ENCODE measurements at places on chromosomes 6 and 20.

- ATAC-seq = peak; percentile 98
Measured at GRCh38 chr6:41705996-41706835, 29.2 kb downstream of the TFEB start.

DNA sequence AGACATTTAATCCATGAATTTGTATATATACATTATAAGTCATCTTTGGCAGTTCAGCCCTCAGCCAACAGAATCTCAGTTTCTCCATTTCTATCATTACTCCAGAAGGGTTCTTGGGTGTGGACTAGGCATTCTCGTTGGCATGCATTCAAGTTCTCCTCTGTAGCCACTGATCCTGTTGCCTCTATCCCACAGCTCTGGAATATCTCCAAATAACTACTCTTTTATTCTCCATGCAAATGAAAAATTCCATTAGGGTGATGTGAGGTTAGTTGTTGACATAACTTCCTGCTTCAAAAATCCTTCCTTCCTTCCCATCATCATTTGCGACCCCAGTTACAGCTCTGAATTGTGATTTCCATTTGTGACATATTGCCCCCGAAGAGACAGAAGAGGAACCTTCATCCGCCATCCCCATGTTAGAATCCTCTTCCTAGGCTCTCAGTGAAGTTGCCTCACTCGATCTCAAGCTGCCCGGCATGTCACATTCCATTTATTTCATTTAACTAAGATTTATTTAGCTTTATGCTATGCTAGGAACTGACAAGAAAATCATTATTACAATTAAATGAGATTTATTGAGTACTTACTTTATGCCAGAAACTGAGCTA is 93.7 kb upstream of the EDN1 start:
- ATAC-seq = no peak

- no peak for ATAC-seq
Measured at GRCh38 chr6:105485456-105485855, 82.6 kb upstream of the PREP start.

GRCh38 chr6:163420289-163420614 is 5.7 kb downstream of the QKI start:
- no peak for ATAC-seq

GRCh38 chr20:64116541-64117431 is 9.4 kb upstream of the NPBWR2 start:
- ATAC-seq = no peak

- ATAC-seq = no peak
Measured at GRCh38 chr6:133242637-133243585, 1.8 kb downstream of the EYA4 start.

DNA sequence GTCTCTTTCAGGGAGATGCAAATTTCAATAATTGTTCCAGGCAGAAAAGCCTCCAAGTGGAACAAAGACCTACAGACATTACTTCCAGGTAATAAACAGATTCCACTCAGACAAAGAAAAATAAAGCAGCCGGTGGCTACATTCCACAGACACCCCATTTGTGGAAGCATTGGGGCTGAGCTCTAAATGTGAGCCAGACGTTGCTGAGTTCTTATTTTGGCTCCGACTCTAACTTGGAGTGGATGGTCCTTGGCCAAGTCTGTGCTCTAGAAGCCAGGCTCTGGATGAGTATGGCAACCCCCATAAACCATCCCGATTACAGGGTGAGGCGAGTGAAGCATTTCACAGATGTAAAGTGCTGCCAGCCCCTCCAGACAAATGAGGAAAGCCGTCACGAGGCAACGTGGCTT is 6.6 kb downstream of the TRAM2 start:
- ATAC-seq = no peak

DNA sequence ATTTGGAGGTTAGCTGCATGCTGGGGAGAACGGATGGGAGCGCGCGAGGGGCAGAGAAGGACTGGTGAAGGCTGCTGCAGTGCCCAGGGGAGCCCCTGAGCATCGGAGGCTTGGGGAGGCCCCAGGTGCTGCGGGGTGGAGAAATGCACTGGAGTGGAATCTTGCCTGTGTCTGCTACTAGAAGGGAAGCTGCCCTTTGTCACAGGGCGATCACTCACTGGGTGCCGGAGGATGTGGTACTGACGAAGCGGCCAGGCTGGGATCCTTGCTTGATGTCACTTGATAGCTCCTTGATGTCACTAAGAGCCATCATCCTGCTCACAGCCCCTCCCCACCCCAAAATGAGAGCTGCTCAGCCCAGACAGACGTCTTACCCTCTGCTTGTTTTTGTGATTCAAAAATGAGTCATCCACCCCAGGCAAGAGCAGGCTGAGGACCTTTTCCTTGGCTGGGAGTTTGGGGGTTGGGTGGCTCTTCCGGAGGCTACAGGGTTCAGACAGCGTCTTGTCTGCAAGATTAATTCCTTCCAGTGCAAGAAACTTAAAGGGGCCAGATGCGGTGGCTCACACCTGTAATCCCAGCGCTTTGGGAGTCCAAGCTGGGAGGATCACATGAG is 62.6 kb upstream of the PMEPA1 start:
- ATAC-seq = peak; percentile 91

DNA sequence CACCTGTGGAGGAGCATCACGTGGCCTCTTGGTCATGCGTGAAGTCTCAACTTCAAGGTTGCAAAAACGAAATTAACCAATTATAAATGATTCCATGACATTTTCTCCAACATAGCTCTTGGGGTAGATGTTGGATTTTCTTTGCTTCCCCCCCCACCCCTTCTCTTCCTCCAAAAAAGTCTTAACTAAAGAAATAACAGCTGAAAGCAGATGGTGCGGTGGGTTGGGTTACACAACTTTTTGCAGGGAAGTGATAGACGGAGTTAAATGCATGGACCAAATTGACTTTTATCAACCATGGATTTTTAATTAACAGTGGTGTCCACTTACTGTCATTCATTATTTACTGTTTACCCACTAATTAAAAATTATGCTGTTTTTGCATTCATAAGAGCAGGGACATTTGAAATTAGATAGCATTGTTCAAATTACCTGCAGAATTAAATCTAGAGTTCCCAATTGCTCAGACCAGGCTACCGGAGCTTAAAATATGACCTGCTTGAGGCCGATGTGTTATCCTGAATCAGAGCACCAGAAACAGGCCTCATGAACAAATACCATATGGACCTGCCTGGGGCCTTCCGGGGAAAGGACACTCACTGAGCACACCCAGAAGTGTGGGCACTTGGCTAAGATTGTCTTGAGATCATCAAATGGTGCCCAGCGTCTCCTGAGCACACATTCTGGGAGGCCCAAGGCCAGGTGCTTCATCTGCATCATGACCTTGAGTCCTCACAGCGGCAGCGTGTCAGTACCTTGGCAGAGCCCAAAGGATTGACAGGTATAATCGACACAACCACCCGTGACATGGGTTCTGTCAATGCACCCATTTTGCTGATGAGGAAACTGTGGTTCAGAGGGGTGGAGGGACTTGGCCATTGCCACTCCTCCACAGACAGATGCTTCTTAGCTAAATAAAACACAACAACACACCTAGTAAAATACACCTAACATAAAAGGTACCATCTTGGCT is 41.5 kb downstream of the APCDD1L start:
- ATAC-seq = no peak

GRCh38 chr6:159969921-159970320 is 1.0 kb downstream of the IGF2R start:
- ATAC-seq = no peak

GRCh38 chr6:158626360-158627167 is 18.0 kb downstream of the DYNLT1 start:
- ATAC-seq = no peak

DNA sequence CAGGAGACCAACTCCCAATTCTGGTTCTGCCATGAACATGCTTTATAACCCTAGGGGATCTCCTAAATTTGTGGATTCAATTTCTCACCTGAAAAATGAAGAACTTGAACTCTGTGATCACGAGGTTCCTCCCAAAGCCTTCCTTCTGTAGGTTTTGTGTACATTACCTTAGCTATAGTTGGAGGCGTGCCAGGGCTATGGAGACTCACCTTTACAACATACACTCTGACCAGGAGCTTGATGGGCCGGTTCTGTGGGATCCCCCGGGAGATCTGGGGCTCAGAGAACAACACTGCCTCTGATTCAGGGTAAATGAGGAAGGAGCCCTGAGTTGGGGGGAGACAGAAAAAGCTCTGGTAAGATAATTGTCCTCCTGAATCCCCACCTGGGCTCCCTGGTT is 34.1 kb downstream of the ERGIC3 start:
- ATAC-seq = no peak

DNA sequence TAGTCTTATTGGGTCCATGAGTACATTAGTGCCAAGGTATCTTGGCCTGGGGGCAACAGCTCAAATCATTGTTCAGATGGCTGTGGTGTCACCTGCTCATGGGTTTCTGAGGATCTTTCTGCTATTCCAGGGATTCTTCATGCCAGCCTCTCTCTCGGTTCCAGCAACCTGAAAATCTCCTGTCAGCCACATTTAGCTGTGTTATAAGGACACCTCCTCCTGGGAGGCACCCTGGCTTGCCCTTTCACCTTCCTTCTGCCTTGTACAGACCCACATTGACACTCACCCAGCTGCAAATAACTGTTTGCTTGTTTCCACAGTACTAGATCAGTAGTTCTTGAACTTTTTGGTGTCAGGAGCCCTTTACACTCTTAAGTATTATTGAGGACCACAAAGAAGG is 159.9 kb downstream of the GRM4 start:
- ATAC-seq = no peak

DNA sequence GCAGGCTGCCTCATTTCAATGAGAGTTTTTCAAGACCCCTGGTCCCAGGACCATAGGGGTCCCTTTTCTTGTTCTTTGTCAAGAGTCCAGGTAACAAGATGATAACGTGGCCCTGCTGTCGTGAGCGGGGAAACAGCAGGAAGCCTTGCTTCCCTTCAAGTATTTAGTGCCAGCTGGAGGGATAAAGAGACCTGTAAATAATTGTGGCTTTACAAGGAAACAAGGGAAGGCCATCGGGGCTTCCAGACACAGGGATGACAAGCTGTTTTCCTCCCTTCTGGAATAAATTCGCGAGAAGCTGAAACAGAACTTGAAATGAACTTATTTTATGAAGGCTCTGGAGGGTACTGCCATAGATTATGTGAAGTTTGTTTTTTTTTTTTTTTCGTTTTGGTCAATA is 163.2 kb downstream of the SYNDIG1 start:
- no peak for ATAC-seq

- ATAC-seq = no peak
Measured at GRCh38 chr6:167968091-167968490, 29.4 kb upstream of the KIF25 start.

- ATAC-seq = no peak
Measured at GRCh38 chr6:132511831-132512220, 1.1 kb downstream of the STX7 start.

DNA sequence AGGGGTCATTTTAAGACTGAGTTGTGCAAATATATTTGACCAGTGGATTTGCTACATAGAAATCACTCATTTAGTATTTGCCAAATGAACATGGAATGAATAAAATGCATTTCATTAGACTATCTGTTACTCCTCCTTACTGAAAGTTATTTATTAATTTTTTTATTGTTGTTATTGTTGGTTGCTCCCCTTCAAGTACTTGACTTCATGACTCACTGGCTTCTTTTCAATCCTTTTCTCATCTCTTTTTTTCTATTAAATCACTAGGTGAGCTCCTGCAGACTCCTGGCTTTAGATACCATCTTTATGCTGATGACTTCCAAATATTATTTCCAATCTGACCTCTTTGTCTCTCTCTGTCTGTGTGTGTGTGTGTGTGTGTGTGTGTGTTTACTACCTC is 192.2 kb upstream of the FAM83B start:
- no peak for ATAC-seq

DNA sequence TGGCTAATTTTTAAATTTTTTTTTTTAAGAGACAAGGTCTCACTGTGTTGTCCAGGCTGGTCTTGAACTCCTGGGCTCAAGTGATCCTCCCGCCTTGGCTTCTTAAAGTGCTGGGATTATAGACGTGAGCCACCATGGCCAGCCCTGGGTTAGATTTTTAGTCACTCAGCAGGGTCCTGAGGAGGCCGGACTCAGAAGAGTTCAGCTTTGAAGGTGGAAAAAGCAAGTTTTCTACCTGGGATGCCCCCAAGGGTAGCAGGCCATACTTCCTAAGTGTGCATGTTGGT is 44.2 kb downstream of the FGD2 start:
- no peak for ATAC-seq

DNA sequence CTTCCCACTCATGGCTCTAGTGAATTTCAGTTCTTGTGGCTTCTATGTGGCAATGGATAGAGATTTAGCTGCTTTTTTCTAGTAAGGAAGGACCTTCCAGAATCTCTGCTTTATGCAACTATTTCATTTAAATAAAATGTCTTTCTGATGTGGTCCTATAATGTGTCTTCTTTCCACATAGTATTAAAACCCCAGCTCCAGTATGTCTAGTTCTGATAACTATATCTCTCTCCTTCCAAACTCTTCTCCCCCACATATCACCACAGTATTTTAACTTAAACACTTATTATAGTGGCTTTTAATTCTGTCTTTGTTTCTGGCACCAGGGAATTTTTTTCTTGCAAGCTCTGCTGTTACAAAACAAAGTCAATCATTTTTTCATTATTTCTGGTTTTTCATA is 40.6 kb upstream of the SUMO4 start:
- no peak for ATAC-seq

DNA sequence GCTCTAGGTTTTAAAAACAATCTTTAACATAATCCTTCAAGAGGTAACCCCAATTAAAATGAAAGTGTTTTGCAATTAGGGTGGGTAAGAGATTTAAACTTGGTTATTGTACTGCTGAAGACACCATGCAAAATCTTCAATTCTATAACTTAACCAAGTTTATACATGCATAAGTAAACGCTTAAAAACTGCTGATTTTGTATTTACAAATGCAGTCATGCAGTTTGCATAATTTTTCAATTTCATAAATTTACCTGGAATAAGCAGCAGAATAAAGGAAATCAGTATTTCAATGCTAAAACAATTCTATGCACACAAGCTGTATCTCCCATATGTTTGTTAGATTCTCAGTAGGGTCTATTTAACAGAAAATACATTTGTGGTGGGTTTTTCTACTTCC is 22.9 kb downstream of the SSR1 start:
- ATAC-seq = no peak

- no peak for ATAC-seq
Measured at GRCh38 chr20:4944518-4945313, 56.6 kb downstream of the SLC23A2 start.

GRCh38 chr6:73728548-73729205 is 32.7 kb downstream of the CD109 start:
- ATAC-seq = peak; percentile 72

DNA sequence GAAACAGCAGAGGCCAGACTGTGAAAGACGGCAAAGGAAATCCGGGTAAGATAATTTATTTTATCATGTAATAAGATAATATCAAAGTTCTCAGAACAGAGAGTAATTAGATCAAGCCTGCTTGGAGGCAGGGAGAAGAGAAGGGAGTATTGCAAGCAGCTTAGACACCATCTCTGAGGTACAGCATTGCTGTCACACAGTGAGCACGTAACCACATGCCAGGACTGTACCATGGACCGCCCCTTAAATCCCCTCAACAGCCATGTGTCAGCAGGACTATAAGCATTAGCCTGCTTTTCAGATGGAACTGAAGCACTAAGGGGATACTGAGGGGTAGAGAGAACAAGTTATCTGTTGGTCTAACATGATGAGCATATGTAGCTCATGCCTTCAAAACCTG is 141.5 kb downstream of the C6orf118 start:
- ATAC-seq = no peak
